ENCODE measurements at places on chromosomes 7 and 10. TPM values are rescaled to one million over a fixed set of nuclear protein-coding genes. Genes with fewer than 3 reads are reported as not detected.

Gene GRM3
- not detected for total RNA-seq

Gene C10orf62
- total RNA-seq: not detected

Gene MOGAT3
- not detected for total RNA-seq

Gene RBM20
- total RNA-seq: not detected

Data from thoracic aorta endothelial cell (primary cell).